Neural progenitor cell (in vitro differentiated cells): ENCODE measurements at places on chromosomes 13 and 19.
A peak's percentile ranks its signal among the peaks of the same experiment; 100 is the strongest.

DNA sequence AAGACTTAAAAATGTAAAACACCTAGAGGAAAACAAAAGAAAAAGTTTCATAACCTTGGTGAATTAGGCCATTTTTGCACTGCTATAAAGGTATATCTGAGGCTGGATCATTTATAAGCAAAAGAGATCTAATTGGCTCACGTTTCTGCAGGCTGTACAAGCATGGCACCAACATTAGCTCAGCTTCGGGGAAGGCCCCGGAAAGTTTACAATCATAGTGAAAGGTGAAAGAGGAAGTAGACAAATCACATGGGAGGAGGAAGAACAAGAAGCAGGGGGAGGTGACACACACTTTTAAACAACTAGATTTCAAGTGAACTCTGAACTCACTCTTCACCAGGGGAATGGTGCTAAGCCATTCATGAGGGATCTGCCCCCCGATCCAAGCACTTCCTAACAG, 1358.5 kb upstream of the PCDH9 start:
- no peak for DNase-seq

DNA sequence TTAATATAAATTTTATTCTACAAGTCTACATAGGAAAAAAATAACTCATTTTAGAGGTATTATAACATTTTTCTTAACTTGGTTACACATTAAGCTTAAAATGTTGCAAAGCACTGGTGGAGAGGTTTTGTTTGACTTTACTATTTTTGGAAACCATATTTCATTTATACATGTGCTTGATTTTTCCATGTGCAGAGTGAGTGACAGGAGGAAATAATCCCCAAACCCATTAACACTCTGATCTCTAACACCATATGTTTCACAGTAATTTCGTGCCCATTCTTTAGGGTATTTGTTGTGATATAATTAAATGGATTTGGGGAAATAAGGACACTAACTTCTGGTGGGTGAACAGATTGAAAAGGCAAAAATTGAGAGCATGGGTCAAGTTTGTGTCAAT, 2124.4 kb upstream of the PCDH20 start:
- DNase-seq: no peak

- DNase-seq: no peak
These were observed 499 bp upstream of the KLK13 start for GRCh38 chr19:51065221-51065960.

DNA sequence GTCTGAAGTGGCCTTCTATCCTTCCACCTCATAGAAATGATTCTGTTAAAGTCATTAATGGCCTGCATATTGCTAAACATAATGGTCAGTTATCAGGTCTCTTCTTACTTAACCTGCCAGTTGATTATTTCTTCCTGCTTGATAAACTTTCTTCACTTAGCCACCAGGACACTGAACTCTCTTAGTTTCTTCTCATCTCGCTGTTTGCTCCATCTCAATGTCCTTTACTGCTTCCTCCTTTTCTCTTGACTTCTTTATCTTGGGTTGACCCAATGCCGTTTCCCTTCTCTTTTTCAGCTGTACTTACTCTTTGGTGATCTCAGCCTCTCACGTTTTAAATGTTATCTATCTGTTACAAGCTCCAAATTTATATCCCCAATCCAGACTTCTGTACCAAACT, 17.1 kb upstream of the CLC start:
- no peak for DNase-seq

DNA sequence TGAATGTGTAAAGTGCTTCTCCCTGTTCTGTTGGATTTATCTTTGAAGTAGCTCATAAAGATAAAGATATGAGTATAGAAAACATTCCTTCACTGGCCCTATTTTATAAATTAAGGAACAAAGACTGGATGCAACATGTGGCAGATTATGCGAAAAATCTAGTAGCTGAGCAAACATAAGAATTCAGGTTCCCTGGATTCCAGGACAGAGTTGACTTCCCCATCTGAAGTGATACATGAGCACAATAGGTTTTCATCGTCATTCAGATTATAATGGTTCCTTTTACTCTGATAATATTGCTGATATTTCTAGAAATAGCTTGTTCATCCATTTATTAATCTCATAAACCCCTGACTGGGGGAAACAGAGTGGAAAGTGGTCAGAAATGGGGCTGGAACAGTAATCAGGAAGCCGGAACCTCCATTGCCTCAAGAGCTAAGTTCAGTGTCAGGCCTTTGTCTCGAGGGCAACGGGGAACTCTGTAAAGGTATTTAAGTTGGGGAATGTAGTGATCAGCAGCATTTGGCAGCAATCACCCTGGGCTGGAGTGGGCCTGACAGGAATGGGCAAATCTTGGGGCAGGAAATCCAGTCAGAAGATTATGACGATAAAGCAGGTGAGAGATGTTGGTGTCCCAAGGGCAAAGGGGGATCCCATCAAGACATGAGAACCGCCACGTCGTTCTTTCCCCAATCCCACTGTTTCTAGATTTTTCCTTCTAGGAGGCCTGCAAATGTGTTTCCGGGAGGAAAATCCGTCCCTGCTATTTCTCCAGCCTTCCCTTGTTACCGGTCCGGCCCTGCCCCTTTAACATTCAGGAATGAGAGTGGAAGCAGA, 232.5 kb upstream of the SERP2 start:
- DNase-seq: peak; percentile 20

DNA sequence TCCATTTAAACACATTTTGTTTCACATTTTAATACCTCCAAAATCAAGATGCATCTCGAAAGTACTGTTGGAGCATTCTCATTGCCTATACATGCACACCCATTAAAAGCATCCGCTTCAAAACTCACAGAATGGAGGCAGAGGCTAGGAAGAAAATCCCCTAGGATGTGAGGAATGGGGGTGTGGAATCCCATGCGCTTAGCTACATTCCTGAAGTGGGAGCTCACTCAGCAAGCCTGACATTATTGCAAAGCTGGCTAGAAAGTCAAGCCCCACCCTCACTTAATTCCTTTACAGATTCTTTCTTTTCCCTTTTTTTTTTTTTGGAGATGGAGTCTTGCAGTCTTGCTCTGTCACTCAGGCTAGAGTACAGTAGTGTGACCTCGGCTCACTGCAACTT, 4.6 kb upstream of the FAM32A start:
- peak; percentile 51 for DNase-seq

DNA sequence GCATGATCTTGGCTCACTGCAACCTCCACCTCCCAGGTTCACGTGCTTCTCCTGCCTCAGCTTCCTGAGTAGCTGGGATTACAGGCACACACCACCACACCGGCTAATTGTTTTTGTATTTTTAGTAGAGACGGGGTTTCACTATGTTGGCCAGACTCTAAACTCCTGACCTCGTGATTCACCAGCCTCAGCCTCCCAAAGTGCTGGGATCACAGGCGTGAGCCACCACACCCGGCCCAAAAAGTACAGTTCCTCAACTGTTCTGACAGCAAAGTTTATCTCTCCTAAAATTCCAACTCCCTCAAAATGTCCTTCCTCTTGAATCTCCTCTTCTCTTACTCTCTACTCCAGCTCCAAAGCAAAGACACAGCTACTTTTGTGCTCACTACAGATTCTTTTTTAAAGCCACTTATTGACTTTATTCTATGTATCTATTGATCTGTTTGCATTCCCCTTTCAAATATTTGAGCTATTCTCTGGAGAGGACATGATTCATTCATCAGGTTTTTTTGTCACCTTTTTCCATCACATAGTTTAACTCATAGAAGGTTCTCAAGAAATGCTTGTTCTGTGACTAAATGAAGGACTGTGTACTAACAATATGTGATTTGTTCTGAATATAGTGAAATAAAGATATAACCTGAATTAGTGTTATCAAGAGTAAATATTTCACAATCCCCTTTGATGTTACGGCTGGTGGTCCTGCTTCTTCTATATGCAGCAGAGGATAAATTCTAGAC, 142.2 kb downstream of the TBC1D4 start:
- DNase-seq: no peak

DNA sequence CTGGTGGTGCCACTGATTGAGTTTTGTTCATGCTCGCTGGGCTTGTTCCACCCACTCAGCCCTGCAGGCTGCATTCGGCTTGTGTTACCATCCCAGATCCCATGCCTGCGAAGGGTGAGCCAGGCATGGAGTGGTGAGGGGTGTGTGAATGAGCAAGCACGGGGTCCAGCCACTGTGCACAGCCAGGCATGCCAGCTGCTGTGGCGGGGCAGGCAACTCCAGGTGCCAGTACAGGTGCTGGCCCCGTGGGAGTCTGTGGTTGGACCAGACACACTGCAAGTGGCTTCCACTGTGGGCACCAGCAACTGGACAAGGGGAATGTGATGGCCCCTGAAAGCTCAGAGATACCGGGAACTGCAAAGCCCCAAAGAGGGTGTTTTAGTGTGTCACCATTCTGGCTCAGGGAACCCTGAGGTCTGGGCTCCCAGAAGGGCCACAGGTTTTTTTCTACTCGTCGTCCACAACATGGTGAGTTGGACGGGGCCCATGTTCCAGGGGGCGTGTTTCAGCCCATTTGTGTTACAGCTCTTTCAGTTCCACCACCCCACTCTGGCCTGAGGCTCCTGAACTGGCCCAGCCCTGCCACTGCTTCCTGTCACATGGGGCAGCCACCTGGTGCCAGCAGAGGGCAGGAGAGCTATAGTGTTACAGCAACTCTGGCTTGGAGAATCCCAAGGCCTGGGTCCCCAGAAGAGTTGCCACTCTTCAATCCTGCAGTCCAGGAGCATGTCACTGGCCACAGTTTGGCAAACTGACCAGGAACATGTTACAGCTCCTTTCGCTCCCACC, 217.0 kb upstream of the OBI1 start:
- DNase-seq: peak; percentile 9

DNA sequence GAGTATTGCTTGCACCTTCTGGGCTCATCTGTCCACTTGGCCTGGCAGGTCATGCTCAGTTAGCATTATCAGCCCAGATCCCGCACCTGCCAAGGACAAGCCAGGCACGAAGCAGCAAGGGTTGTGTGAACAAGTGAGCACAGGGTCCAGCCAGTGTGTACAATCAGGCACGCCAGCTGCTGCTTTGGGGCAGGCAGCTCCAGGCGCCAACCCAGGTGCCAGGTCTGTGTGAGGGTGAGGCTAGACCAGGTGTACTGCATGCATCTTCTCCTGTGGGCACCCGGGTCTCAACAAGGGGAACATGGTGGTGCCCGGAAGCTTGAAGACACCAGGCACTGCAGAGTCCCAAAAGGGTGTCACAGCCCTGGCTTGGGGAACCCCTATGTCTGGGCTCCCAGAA, 1446.8 kb downstream of the PCDH9 start:
- DNase-seq: no peak

DNA sequence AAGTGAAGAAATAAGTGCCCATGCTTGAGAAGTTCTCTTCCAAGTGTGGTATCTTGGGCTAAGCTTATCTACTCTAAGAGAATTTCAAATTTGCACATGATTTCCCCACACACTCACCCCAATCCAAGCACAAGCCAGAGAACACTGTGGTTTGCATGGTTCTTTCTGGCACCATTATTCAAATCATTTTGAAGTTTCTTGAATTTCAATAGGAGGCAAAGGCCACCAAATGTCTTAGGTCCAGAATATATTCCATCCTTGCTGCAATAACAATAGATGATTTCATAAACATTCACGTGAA, 359.7 kb downstream of the IRS2 start:
- no peak for DNase-seq

DNA sequence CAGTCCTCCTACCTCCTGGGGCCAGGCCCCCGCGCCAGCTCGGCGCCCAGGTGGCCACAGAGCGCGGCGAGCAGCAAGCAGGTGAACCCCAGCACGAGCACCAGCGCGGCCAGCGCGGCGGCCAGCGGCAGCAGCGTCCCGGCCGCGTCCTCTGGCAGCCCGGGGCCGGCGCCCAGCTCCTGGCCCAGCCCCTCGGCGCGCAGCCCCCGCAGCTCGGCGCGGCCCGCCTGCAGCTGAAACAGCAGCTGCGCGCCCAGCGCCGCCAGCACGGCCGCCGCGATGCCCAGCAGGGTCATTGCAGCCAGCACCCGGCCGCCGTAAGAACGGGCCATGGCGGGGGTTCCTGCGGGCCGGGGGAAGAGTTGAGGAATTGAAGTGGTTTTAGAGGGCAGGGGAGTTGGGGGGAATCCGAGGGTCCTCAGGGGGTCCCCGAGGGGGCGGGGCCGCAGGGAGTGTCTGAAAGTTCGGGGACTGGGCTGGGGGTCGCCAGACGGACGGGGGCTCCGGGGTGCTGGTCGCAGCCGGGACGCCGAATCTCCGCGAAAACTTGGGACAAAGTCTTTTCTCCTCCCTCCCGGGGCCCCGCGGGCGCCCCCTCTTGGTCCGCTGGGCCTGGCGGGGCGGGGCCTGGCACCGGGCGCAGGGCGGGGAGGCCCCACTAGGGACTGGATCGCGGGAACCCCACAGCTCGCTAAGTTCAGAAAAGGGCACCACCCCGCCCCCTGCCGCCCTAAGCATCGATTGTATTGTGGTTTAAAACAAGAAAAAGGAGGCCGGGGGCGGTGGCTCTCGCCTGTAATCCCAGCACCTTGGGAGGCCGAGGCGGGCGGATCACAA, at the start of gene TMEM221:
TSS of gene TMEM221 (minus strand) at position 538 of the 837 bp plus-strand sequence. CDS start at position 332, 206 bp downstream.
- peak; percentile 83 for DNase-seq

DNA sequence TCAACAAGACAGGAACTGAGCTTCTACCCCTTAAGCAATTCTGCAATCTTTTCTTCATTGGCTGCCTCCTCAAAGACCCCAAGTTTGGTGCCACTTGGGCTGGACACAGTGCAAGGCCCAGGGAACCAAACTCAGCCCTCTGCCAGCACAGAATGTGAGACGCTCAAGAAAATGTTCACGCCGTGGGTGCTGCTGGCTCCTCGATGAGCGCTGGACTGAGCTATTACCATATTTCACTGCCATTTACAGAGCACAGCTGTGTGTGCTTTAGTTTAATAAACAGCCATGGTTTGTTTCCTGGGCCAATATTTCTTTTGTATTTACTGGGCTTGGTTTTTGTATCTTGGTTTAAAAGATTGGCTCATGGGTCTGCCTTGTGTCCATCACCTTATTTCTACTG, 138.8 kb upstream of the VSTM2B start:
- DNase-seq: no peak

GRCh38 chr19:48802623-48803022, 8.2 kb downstream of the BCAT2 start:
- DNase-seq: no peak

DNA sequence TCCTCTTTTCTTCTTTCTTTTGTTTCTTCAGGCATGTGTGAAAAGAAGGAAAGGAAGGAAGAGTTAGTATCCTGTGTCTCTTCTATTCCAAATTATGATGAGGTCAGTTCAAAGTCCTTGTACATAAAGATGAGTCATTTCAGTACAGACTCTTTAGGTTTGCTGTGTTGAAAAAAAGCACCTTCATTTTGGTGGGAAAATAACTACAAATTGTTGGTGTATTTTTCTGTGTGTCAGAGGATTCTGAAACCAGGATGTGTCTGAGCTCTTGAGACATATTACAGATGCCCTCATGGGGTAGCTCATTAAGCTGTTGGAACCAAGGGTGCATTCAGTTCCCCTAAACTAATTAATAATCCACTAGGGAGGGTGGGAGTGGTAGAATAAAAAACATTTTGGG, 5.8 kb upstream of the HSPH1 start:
- no peak for DNase-seq

- no peak for DNase-seq
These were observed 32.5 kb downstream of the PIP5K1C start for GRCh38 chr19:3667766-3668165.
